ENCODE measurements at places on chromosomes 13 and 19. TPM values are rescaled to one million over a fixed set of nuclear protein-coding genes. Genes with fewer than 3 reads are reported as not detected.
A peak's percentile ranks its signal among the peaks of the same experiment; 100 is the strongest.

- DNase-seq = no peak
Measured at GRCh38 chr13:101709952-101710351, 257.5 kb downstream of the ITGBL1 start.

- no peak for DNase-seq
Measured at GRCh38 chr13:99153219-99153618, 47.4 kb upstream of the UBAC2 start.

Gene ZNF555
- total RNA-seq = 1.7 TPM

DNA sequence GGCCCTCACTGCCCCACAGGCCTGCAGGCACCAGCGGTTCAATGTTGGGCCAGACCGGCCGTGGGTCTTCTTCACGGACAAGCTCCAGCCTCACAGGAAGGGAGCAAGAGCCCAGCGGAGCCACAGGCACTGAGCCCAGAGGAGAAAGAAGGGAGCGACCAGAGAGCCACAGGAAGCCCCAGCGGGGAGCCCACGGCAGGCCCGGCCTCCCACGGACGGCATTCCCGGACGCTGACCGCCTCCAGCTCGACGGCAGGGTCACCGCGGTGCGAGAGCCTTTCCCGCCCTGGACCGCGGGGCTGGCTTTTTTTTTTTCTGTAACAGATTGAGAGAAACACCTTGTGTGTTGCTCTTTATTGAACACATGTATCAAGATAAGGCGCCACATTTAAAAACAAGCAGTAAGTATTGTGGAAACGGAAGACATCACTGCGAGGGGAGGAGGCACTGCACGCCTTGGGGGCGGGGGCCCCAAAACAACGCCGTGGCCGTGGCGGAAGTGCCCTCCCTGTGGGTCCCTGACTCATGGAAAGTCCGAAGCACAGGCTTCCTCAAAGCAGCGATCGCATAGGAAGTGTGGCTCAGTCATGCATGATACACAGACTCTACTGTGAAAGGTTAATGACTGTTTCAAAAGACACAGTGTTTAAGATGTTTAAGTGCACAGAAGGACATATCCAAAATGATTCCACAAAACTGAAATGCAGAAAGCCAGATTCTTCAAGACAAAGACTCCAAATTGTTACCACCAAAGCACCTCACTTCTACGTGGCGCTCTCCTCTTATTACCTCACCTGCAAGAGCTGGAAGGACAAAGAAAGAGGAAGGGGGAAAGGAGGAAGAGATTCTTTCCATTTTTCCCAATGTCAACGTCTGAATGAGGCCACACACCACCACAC, 3.5 kb downstream of the RASA3 start:
- DNase-seq = peak; percentile 96

Gene SULT2A1
- total RNA-seq = not detected

Gene FAM216B
- total RNA-seq = not detected

GRCh38 chr13:33487575-33488243, 202.2 kb upstream of the STARD13 start:
- DNase-seq = no peak

GRCh38 chr19:11202488-11203193, 5.3 kb upstream of the KANK2 start:
- no peak for DNase-seq

Gene ITGBL1
- total RNA-seq = not detected

- no peak for DNase-seq
Measured at GRCh38 chr19:48487544-48487943, 18.4 kb downstream of the CYTH2 start.

Gene PKN1
- total RNA-seq = 164 TPM

- DNase-seq = no peak
Measured at GRCh38 chr13:106295971-106296370, 239.5 kb downstream of the EFNB2 start.

Gene CEACAM16
- total RNA-seq = not detected

Gene ICAM5
- 0.72 TPM for total RNA-seq

Gene PDS5B
- 51.6 TPM for total RNA-seq

GRCh38 chr19:48203222-48203793, 32.8 kb downstream of the ZSWIM9 start:
- DNase-seq = peak; percentile 30

DNA sequence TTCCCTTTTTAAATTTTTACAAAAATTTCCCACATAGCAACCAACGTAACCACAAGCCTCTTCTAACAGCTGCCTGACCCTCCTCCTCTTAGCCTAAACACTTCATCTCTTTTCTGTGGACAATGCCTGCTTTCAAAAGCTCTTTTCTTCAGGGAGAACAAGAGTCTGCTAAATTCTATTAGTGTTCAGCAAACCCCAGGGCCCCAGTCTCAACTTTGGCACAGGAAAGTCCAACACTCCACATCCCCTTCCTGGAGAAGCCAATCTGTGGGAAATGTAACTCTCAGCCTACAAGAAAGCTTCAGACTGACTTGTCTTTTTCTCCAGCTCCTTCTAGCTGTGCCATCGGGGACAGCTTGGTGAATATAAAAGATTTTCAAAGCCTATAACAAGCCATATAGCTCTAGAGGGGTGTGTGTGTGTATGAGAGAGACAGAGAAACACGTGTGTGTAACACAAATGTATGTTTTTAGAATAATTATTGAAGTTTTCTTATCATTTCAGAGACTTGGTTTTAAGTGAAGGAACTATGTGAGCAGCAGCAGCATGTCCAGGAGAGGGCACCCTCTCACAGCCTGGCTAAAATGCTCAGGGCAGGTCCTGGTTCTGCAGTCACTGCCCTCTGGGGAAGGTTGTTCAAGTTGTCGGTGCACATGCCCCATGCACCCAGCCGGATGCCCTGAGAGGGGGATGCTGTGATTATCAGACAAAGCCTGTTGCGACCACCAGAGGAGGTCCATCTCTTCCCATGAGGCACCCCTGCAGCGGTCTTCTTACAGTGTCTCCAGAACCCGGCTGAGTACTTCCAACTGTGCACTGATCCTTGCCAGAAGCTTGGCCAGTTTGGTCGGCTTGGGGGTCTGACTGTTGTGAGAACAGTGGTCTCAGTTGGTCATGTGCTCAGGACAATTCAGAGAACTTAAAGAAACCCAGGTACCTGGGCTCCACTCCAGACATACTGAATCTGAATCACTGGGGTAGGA, 34.4 kb downstream of the CCDC70 start:
- peak; percentile 69 for DNase-seq

Gene OR7C1
- not detected for total RNA-seq

DNA sequence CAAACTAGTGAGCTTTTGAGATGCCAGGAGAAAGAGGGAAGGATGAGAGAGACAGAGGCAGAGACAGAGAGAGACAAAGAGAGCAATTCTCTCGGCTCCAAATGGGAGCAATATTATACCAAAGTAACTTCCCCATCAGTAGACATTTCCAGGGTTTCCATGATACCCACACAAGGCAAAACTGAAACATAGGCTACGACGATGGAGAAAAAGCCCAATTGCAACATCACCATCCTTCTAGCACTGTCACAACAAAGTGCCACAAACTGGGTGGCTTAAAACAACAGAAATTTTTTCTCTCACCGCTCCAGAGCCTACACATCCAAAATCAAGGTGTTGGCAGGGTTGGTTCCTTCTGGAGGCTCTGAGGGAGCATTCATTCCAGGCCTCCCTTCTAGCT, 81.4 kb downstream of the KCTD12 start:
- no peak for DNase-seq

DNA sequence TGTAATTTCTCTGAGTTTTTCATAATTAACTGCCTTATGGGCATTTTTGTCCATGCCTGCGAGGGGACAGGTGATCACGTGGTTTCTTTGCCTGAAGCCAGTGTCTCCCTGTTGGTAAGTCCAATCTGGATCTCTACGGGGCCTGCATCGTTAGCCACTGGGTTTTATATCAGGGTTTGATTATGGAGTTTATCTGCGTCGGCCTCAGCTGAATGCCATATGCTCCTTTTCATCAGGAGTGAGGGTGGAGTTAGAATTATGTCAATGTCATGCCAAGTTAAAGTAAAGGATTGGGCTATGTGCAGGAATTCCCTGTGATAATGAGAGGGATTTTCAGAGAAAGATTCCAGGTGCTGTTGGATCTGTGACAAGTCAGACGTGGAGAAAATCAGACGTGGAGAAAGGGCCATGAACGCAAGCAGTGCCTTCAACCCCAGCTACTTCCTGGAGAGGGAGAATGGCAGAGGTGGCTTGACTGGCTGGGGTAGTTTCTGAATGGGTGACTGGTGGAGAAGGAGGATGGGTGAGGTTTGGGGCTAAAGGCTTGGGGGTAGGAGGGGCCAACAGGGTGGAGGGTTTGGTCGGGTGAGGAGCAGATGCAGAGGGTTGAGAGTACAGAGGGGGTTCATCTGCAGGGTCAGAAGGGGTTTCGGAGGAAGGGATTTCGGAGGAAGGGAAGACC, 24.3 kb downstream of the TMEM255B start:
- DNase-seq = no peak

GRCh38 chr19:42005504-42005903, 11.5 kb upstream of the ATP1A3 start:
- no peak for DNase-seq

- DNase-seq = no peak
Measured at GRCh38 chr13:32878163-32878562, 138.1 kb upstream of the KL start.

Gene LIM2
- total RNA-seq = not detected

GRCh38 chr13:112967686-112968379, 1.2 kb upstream of the MCF2L start:
- no peak for DNase-seq

DNA sequence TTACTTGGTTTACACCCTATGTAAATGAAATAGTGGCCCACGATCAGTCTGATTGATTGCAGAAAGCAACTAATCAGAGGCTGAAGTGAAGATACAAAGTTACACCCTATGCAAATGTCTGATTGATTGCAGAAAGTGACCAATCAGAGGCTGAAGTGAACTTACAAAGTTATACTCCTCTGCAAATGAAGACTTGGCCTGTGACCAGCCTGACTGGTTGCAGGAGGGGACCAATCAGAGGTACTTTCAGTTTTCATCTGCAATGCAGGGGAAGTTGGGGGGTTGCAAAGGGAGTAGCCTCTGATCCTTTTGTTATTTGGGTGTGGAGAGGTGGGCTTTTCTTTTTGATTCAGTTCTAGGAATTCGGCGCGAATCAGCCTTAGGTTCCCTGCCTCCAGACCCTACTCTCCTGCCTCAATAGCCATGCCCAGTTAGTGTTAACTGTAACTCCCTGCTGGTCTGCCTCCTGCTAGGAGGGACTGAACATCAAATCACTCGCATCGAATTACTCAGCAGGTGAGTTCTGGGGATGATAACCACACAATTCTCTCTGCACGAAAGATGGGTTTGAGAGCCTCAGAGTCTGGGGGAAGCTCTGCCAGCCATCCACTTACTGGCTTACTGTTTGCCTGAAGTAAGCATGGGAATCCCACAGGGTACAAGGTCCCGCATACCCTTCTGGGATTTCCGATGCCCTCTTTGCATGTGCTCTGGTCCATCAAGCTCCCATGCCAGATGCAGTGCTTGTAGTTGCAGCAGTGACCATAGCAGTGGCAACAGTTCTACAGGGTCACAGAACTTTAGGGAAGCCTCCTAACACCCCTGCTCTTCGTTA, 7.5 kb downstream of the ARL11 start:
- peak; percentile 38 for DNase-seq

DNA sequence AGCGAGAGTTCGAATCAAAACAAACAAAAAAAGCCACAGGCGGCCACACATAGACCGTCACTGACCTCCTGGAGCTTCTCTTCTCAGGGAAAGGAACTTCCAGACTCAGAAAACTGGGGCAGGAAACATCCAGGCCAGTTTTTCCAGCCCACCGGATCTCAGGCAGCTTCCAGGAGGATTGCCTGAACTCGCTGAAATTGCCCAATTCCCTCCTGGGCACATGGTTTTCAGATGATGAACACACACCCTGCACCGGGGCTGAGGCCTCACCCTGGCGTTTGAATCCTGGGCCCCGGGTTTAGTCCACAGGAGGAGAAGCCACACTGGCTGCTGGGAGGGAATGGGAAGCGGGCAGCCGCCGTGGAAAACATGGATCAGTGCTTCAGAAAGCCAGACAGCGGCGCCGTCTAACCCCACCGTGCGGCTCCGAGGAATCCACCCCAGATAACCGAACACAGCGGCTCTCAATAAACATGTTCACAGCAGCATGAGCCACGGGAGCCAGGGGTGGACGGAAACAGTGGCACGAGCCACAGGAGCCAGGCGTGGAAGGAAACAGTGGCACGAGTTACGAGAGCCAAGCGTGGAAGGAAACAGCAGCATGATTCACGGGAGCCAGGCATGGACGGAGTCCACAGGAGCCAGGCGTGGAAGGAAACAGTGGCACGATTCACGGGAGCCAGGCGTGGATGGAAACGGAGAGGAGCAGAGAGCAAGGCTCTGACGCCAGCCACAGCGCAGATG, 18.2 kb upstream of the PTBP1 start:
- no peak for DNase-seq

DNA sequence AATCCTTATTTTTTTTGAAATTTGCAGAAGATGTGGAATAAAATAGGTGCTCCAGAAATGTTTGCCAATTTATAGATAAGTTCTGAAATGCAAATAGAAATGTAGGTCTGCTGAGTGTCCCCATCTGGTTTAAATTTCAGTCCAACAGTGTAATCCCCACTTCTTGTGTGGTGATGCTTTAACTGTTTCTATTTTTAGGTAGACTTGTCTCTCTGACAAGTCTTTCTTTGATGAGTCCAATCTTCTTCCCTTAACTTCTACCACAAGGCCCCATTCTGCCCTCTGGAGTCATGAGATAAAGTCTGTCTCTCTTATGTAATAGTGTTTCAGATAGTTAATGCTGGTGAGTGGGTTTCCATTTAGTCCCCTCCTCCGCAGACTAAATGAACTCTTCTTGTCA, 390.4 kb downstream of the RFC3 start:
- DNase-seq = no peak

DNA sequence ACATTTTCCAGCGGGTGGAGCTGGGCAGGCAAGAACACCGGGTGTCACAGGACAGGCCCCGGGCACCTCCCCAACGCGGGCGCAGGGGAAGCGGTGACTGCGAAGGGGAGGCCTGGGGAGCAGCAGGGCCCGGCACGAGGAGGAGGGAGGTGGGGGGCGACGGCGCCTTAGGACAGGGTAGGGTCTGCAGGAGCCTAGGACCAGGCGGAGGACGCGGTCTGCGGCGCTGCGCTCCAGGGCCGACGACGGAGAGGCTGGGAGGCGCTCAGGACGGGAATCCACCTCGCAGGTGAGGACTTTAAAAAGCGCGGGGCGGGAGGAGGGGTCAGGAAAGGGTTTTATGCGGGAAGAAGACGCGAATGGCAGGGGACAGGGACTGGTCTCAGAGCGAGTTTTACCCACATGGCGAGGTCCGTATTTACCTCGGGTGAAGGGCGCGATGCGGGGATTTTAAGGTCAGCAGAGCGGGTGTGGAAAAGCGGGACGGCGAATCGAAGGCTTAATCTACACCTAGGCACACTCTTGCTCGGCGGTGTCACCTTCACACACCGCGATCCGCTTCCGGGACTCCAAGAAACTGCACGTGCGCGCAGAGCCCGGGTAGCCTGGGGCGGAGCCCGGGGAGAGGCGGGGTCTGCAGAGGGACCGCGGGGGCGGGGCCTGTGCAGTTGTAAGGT, 13.5 kb downstream of the ERVV-2 start:
- DNase-seq = peak; percentile 12

- no peak for DNase-seq
Measured at GRCh38 chr19:36041831-36042230, 9.2 kb upstream of the CLIP3 start.

DNA sequence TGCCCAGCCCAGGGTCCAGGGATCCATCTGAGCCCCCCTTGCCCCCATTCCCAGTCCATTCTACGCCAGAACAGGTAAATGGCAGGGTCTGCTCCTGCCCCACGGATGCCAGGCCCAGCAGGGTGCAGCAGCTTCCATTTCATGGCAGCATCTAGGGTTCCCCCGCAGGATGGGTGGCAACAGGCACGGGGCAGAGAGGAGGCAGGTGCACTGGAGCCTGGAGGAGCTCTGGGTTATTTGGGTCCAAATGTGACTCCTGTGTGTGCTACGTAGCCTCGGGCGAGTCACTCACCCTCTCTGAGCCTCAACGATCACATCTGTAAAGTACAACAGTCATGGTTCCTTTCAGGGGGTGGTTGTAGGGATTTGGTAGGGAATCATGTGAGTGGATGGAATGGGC, 27.4 kb downstream of the IL12RB1 start:
- DNase-seq = no peak
